ENCODE measurements at places on chromosomes 4 and X.

DNA sequence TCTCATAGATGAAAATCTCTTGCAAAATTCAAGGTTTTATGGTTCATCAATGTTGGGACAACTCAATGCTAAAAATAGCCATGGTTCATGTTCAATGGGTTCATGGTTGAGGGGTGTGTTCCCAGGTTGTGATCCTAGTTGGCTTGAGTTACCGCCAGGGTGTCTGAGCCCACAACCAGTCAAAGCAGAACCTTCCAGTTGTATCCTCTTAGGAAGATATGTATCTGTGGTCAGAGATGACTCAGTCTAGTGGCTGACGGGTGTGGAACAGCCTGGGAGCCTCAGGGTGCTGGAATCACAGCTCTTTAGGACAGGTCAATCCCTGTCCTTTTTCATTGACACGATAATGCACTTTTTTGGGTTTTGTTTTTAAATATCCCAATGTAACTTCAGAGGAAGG lies 192.3 kb upstream of the NR3C2 start:
- DNase-seq: no peak

- DNase-seq: peak; percentile 4
These were observed 87.6 kb downstream of the GBA3 start for GRCh38 chr4:22780317-22780716.

GRCh38 chrX:119343856-119344255 lies 55.3 kb upstream of the SLC25A43 start:
- no peak for DNase-seq

DNA sequence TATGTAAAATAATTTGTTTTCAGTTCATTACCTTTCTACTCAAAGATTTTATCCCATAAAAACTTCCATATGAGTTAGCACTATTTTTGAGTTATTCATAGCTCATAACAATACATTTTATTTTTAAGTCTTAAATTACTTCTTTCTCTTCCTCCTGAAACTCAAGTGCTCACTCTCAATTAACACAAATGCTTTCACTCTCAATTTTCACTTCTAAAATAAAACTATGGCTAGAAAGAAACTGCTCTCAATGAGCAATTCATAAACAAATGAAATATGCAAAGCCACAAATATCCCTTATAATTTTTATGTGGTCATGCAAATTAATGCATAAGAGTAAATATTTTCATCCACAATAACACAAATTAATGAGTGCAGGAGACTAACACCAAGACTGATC lies 38.8 kb downstream of the MAML3 start:
- no peak for DNase-seq

DNA sequence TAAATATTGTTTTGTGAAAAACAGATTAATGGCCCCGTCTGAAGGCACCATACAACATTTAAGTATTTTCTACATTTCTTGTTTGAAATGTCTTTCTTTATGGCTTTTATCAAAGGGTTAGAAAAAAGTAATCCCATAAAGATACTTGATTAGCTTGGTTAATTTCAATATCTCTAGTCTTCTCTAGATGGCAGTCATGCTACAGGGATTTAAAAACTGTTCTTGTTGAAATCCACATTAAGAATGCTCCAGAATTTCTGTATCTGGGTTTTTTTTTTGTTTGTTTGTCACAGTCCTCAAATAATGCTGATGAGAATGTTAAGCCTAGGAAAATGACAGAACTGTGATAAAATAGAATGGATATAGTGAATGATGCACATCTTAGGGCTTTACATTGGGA lies 109.0 kb upstream of the AADAT start:
- DNase-seq: peak; percentile 60

DNA sequence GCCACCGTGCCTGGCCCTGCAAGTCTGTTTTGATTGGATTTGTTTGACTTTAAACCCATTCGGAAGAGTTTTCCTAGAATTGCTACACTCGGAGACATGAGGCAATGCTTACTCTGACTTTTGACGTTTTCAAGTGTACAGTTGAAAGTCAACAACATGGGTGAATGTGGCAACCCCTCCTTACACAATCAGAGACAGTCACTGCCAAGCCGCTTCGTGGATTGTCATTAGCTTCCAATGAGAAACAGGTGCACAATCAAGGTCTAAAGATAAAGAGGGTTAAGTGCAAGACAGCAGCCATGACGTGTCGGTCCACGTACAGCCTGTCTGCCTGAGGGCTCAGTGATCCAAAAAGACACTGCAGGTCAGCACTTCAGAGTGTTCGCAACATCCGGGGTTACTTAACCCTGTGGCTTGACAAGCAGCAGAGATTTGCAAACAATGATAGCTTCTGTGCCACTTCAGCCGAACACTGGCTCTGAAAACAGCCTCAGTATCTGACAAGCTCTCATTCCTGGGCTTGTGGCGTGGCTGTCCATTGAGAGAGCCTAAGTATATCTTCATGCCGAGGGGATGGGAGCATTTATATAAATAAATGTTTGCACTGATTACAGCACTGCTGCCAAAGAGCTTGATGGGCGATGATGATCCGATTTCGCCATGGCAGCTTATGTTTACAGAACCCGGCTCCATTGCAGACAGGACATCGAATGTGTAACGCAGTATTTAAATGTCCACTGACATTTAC lies 180.0 kb downstream of the DHRSX start:
- peak; percentile 31 for DNase-seq

DNA sequence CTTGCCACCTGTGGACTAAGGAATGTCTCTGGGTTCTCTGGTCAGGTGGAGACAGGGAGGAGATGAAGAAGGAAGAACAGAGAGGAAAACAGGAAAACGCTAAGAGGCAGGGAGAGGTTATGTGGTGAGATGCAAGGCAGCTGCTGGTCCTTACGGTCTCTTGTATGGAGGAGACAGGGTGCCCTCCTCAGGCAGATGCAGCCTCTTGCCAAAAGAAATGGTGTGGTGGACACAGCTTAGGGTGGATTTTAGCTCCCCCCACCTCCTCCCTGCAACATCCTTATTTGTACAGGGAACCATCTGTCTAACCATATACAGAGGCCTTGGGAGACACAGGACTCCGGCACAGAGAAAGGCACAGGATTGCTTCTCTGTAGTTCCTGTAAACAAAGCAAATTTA lies 9.7 kb downstream of the OCIAD2 start:
- DNase-seq: no peak

- DNase-seq: peak; percentile 64
These were observed 46.9 kb upstream of the TAB3 start for GRCh38 chrX:30935985-30936384.

DNA sequence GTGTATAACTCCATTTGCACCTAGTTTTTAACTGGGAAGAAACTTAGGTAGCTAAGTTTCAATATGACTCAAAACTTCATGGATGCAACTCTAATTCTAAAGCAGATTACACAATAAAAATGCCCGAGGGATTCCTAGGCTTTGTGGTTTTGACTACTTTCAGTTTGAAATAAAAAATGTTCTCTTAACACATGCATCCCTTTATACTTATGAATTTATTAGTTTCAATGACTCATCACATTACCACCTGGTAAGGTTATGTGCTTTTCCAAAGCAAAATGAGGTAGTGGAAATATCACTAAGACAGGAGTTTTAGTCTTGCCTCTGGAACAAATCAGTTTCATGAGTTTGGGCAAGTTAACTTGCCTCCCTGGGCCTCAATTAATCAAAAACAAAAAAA lies 125.5 kb downstream of the OPHN1 start:
- peak; percentile 22 for DNase-seq

GRCh38 chr4:107155366-107155765 lies 119.3 kb upstream of the DKK2 start:
- peak; percentile 63 for DNase-seq

Data from COLO829 (cell line).